NCI-H748 treated with DMSO at 0.1 percent for 48 hours (cell line): ENCODE measurements at places on chromosomes 11 and 22.

GRCh38 chr11:2138431-2139122 is 612 bp downstream of the IGF2 start:
- peak; percentile 34 for DNase-seq

GRCh38 chr11:67700548-67701262 is 26.3 kb upstream of the ALDH3B2 start:
- peak; percentile 60 for DNase-seq

DNA sequence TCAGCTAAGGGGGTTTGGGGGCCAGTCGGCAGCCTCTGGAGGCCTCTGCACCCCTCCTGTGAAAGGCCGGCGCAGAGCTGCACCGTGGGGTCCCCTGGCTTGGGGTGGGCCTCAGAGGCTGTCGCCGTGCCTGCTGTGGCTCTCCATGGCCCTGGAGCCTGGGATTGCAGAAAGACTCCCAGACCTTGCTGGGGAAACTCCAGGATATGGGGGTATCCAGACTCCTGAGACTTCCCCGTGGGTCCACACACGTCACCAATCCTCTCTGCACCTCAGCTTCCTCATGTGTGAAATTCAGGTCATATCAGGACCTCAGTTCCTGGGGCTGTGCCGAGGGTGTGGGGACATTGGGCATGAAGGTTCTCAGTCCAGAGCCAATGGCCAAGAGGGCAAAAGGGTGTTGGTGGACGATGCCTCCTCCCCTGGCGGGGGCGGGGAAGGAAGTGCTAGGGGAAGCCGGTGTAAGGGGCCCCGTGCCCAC is 97.1 kb downstream of the KCNQ1 start:
- DNase-seq, result no peak

GRCh38 chr11:68120273-68121066 is 718 bp downstream of the CHKA start:
- no peak for DNase-seq
